ENCODE measurements at places on chromosomes 2 and 18.

DNA sequence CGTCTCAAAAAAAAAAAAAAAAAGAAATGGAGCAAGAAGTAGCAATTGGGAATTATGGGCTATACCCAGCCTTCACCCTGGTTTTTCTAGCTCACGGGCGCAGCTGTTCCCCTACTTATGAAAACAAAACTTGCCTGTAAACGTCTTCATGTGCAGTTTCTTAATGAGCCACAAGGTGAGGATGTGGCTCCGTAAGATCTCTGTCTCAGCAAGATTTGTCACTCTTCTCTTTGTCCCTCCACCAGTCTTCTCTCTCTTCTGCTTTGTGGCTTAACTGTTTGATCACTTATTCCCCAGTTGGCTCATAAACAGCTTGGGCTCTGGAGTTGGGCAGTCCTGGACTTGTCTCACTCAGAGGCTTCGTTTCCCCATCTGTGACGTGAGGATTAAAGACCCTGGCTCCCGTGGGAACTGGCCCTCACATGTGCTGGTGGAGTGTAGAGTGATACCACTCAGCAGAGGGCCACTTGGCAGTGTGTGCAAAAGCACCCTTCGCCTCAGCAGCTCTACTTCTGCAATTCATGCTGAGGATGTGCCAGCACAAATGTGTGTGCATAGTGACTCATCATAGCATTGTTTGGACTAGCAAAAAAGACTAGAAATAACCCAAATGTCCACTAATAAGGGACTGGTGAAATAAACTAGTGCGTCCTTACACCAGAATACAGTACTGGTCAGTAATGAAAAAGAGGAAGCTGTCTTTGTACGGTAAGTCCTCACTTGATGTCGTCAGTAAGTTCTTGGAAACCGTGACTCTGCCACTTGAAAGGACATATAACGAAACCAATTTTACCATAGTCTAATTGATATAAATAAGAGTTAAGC is 8.7 kb downstream of the CEP68 start:
- peak; percentile 55 for DNase-seq

DNA sequence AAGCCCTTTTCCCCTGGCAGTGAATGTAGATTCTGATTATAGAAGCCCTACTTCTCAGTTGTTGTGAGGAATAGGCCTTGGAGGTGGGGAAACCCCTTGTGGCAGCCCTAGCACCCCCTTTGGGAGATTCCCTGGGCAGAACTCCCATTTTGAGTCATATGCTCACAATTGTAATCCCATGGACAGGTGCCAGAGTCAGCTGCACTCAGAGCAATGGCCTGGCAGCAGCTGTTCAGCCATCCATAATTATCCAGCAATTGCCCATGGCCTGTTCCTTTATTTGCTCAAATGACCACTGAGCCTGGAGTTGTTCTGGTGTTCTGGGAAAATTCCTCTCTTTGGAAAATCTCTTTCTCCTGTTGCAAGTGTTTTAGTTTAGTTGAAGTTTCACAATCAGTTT is 71.7 kb downstream of the PTRHD1 start:
- DNase-seq = no peak

DNA sequence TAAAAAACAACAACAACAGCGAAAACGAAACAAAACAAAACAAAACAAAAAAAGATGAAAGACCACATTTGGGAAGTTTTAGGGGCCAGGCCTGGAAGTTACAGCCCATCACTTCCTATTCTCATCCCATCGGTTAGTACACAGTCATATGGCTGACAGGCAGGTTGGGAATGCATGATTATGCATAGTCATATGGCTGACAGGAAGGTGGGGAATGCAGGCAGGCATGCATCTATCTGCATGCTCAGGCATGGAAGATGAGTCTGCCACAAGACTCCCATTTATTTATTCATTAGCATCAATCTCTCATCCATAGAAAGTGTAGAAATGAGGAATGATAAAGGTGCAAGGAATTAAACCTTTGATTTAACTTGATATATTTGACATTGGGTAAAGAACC is 325.3 kb upstream of the MEX3C start:
- DNase-seq = no peak

GRCh38 chr2:26325851-26326250 is 20.1 kb upstream of the SELENOI start:
- no peak for DNase-seq

- no peak for DNase-seq
These were observed 212.8 kb upstream of the LRRTM1 start for GRCh38 chr2:80517316-80517715.

DNA sequence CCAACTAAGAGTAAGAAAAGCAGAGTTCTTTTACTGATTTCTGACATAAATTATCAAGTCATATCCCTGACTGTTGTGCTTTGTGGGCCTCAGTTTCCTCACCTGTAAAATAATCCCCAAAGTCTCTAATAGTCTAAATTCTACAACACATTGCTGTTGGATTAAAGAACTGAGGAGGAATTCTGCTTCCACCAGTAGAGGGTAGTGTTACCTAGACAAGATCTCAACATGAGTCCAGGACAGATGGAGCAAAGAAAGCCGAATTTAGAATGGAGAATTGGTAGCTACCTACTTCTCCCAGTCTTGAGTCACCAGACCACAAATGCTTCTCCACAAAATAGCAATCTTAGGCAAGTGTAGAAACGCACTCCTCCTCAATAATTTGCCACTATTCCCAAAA is 462.5 kb upstream of the FSHR start:
- DNase-seq = no peak

DNA sequence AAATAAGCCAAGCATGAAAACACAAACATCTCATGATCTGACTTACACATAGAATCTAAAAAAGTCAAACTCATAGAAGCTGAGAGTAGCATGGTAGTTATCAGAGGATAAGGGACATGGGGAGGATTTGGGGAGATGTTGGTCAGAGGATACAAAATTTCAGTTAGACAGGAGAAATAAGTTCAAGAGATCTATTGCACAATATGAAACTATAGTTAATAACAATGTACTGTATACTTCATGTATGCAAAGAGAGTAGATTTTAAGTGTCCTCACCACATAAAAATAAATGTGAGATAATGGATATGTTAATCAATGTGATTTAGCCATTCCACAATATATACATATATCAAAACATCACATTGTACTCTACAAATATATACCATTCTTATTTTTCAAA is 10.0 kb upstream of the ASNSD1 start:
- no peak for DNase-seq

GRCh38 chr2:208182835-208183234 is 7.0 kb downstream of the C2orf80 start:
- DNase-seq = no peak

DNA sequence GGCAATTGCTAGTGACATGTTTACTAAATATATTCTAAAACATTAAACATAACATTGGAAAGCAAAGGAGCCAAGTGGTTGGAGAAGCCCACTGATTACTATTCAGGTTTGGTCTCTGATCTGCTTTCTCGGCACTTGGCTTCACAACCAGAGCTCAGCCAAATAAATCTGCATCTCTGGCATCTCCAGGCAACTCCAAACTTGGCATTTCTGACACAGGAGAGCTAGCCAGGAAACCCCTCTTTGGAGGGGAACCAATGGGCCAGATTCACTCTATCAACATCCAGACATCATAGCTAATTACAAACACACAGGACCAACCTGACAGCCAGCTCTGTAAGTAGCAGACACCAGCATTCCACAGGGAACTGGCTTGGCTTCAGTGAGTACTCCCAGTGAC is 150.3 kb upstream of the ETAA1 start:
- DNase-seq = no peak

DNA sequence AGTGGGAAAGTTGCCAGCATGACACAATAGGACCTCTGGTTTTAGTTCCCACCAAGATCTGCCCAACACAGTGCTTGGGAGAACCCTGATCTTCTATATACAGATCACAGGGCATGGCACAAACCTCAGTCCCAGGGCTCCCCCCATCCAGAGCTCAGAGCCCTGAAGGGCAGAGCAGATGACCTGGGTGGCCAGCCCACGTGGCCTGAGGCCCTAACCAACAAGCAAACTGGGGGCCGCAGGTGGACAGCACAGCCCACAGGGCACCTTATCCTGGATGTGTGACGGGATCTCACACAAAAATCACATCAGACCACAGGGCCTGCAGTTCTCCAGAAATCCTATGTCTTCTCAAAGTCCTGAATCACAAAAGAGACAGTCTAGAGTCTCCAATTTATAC is 34.7 kb downstream of the CRACDL start:
- DNase-seq = no peak

DNA sequence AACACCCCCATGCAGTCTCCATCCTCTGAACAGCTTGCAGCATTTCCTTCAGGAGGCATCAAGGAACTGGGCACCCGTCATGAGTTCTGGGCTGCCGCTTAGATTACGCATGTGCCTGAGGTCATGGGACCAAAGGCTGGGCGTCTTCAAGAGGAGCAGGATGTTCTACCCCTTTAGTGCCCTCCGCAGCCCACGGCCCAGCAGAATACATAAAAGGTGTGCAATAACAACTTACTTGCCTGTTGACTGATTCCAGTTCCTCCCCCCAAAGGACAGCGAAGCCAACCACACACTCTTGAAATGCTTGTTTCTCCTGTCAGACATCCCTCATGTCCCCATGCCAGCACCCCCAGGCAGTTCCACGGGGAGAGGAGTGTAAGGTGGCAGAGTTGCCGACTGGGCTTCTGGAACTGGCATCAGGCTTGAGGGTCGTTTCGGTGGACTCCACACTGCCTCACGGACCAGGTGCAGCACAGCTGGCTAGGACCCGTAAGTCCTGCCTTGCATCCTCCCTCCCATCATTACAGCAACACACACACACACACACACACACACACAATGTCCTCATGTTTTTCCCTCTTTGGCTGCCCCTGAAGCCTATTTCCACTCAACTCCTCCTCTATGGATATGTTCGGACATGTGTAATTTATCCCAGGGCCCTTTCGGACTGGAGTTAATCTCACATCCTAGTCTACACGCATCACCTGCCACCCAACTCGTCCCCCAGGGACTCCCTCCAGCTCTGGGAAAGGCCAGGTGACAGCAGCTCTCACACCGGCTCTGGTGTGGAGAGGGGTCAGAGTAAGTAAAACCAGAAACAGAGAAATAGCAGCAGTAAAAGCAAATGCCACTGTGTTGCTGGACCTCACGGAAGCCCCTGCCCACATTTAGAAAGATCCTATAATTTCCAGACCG is 200.7 kb downstream of the BCL11A start:
- no peak for DNase-seq

DNA sequence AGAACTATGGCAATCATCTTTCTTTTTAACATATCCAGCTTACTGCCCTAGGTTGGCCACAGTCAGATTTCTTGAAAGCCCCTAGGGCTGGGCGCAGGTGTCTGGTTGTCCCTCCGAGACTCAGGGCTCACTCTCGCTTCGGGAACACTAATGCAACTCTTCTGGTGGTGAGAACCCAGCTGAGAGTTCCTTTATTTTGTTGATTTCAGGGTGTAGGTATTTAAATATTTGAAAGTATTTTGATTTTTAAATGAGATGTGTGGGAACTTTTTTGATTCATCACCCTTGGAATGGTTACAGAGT is 40.7 kb downstream of the INPP4A start:
- DNase-seq = no peak

- DNase-seq = no peak
These were observed 13.7 kb downstream of the NTSR2 start for GRCh38 chr2:11656252-11656651.

- no peak for DNase-seq
These were observed 71.8 kb downstream of the SH3RF3 start for GRCh38 chr2:109200616-109201464.

- DNase-seq = no peak
These were observed 67.3 kb downstream of the ASB1 start for GRCh38 chr2:238493880-238494572.

- no peak for DNase-seq
These were observed 32.6 kb downstream of the ABCA12 start for GRCh38 chr2:215105607-215106354.

GRCh38 chr2:113760400-113760799 is 4.0 kb upstream of the SLC35F5 start:
- no peak for DNase-seq

All from DND-41 (cell line).